Aorta (tissue), 5 donors: ENCODE measurements at places on chromosomes 3 and 15.

GRCh38 chr3:78951342-78951945 is 816.4 kb downstream of the ROBO1 start:
- no peak for DNase-seq

DNA sequence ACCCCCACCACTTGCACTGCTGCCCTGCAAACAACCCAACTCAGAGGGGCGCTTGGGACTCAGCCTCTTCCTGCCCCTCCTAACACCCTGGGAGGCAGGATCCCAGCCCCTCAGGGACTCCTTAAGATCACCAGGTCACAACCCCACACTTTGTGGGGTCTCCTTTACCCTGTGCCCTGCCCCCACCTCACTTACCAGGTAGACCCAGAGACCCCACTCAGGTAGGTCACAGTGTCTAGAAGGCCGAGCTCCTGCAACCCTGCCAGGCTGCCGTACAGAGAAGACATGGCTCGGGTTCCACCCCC is 9.1 kb downstream of the PLA2G4F start:
- DNase-seq, result no peak

GRCh38 chr15:39154227-39154638 is 426.6 kb upstream of the THBS1 start:
- DNase-seq, result no peak

- DNase-seq, result no peak
Measured at GRCh38 chr3:155411500-155412223, 118.2 kb upstream of the STRIT1 start.

DNA sequence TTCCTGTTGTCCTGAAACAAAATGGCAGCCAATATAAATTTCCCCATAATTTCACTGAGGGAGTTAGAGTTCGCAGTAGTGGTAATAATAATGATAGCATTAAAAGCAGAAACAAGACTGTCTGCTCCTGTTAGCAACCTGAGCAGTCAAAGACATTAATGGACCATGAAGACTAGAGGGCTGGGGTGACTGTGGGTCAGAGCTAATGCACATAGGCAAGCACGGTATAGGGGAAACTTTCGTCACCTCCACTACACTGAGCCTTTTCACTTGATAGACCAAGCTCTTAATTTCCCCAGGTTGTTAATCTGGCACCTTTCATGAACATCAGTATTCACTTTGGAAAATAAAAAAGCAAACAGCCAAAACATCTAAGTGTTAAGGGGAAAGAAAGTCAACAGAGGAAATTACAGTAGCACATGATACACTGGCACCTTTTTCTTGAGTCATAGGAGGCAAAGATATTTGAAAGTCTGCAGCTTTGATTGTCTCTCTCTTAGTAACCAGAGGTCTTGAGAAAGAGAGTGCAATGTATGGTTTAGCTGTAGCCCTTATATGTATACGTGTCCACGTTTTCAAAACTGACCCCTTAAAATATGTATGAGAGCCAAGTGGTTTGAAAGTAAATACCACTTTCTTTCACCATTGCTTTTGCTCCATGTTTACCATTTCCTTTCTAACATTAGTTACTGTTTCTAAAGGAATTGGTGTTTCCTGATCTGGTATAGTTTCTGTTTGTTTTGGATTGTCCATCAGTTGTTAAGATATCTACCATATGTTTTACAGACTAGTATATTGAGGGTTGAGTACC is 104.8 kb downstream of the FILIP1L start:
- DNase-seq, result no peak

DNA sequence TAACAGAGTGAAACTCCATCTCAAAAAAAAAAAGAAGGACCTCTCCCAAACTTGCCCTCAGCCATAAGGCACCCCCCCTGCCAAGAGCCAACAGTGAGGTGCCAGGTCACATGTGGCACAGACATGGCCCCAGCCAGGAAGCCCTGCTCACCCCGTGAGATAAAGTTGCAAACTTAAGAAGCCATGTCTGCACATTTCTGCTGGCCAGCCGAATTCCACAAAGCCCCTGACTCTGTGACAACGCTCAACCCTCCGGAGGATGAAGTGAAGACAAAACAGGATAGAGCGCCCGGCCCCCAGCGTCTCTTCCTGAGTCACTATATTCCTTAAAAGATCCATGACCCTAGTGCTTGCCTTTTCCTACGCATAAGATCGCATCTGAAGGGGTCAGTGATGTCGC is 188.1 kb downstream of the XXYLT1 start:
- peak; percentile 50 for DNase-seq

DNA sequence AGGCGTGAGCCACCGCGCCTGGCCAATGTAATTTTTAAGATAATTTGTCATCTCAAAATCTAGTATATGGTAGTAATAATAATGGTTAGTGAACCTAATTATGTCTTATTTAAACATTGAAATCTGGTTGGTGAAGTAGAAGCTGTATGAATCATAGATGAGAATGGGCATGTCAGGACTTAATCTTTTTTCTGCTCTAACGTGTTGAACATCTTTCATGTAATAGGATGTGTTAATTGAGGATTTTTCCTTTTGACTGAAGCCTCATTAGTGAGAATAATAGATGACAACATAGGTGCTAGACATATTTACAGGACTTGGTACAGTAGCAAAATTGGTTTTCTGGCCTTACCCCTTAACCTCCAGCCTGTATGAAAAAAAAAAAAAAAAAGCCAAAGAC is 835.6 kb downstream of the IGSF11 start:
- DNase-seq, result no peak

DNA sequence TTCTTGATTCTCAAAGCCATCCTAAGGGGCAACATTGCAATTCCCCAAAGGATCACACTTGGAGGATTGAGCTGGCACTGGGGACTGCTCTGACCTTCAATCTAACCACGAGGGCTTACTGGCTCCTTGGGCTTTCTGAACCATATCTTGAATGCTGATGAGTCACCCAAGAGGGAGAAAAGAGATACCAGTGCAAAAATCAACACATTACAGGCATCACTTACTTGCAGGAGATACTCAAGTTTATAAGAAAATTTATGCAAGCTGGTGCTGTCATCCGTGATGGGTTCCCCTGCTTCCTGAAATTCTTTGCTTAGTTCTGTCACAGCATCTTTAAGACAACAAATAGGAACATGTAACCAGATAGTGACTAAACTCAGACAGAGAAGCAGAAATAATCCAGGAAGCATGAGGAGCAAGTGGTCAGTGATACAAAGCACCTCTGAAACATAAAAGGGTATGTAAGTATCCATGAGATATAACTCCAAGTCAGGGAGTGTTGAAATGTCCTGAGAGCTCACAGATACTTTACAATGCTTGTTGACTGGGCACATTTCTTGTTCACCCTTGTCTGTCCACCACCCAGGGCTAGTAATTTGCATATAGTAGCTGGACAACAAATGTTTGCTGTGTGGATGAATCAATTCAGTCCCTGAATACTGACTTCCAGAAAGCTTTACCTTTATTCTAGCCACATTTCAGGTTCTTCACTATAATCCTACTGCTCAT is 14.1 kb downstream of the FYCO1 start:
- no peak for DNase-seq

- peak; percentile 90 for DNase-seq
Measured at GRCh38 chr15:72155003-72155621, 36.9 kb downstream of the SENP8 start.

- DNase-seq, result no peak
Measured at GRCh38 chr3:28206479-28206878, 34.9 kb upstream of the CMC1 start.

DNA sequence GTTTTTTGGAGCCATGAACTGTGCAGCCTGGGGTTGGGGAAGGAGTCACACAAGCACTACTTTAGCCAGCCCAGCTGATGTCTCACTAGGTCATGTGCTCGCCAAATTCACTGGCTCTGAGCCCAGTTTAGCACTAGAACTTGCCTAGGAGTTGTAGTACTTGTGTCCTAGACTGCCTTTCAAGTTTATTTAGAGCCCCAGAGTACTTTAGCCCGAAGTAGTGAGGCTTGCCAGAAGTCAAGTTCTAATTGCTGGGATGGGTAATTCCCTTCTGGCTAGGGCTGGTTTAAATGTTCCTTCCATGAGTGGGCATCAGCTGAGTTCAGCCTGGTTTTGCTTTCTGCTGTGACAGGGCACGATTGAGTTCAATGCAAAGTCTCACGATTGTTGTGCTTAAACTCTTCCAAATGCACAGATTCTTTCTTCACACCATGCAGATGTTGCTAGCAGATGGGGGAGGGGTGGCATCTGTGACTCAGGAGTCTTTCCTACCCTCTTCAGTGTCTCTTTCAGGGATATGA is 228.2 kb upstream of the ZPLD1 start:
- DNase-seq, result peak; percentile 93

GRCh38 chr3:185874119-185874518 is 49.3 kb upstream of the IGF2BP2 start:
- DNase-seq, result no peak

DNA sequence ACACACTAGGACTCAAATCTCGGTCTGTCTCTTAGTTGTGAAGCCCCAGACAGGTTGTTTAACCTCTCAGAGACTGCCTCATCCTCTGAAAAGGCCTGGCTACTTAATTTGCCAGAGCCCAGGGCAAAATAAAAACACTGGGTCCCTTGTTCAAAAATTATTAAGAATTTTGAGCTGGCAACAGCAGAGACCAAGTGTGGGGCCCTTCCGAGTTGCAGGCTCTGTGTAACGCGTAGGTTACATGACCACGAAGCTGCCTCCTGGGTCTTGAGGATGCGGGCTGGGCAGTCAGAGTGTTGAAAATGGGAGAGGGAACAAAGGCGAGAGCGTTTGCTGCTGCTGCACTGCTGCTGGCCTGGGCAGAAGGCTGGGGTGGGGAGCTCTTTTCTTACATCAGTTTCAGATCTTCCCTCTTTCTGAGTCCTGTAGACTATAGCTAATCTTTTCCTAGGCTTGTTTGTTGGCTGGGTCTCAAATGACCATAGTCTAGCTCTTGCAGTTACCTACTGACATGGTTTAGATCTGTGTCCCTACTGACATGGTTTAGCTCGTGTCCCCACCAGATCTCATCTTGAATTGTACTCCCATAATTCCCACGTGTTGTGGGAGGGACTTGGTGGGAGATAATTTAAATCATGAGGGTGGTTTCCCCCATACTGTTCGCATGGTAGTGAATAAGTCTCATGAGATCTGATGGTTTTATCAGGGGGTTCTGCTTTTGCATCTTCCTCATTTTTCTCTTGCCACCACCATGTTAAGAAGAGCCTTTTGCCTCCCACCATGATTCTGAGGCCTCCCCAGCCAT is 49.9 kb downstream of the CLEC3B start:
- no peak for DNase-seq

GRCh38 chr15:63497642-63498467 is 6.5 kb upstream of the USP3 start:
- DNase-seq, result peak; percentile 69

GRCh38 chr3:21462141-21462540 is 288.9 kb downstream of the ZNF385D start:
- DNase-seq, result no peak

- no peak for DNase-seq
Measured at GRCh38 chr3:73350996-73351395, 273.7 kb downstream of the PDZRN3 start.

DNA sequence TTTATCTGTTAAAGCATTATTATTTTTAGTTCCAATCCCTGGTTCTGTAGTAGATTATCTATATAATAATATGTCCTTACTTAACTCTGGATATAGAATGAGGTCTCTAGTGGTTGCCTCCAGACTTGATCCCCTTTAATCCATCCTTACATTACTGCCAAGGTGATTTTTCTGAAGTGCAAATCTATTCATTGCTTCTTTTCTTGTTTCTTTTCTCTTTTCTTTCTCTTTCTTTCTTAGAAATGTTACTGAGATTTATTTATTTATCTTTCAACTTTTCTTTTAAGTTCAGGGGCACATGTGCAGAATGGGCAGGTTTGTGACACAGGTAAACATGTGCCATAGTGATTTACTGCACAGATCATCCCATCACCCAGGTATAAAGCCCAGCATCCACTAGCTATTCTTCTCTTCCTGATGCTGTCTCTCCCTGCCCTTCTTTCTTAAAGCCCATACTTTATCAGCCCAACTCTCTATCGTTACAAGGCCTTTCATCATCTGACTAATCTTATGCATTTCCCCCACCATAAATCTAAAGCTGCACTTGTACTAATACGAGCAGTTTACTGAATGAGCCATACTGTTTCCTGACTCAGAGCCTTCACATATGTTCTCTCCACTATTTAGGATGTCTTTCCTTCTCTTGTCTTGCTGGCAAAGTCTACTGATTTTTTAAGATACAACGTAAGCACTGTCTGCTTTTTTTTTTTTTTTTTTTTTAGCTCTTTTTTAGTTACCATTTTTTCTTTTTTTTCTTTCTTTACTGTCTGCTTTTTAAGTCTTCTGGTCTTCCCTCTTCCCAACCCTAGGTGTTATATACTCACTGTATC is 4.6 kb downstream of the GLCE start:
- DNase-seq, result no peak

DNA sequence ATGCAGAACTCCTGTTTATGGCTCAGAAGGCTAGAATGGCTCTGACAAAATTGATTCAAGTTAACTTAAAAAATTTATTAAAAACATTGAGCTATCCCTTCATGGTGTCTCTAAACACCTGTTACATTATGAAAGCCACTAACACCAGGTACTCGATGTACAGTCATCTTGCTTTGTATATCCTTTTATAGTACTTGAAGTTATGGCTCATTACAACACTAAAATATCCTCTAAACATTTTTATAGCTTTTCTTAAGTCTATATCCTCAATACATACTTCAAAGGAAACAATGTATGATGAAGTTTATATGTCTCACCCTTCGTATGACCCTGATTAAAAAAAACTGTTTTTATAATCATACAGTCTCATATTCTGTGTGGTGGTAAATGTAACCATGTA is 38.2 kb downstream of the SLITRK3 start:
- DNase-seq, result no peak

- DNase-seq, result peak; percentile 75
Measured at GRCh38 chr3:71504250-71505036, 79.1 kb downstream of the FOXP1 start.

DNA sequence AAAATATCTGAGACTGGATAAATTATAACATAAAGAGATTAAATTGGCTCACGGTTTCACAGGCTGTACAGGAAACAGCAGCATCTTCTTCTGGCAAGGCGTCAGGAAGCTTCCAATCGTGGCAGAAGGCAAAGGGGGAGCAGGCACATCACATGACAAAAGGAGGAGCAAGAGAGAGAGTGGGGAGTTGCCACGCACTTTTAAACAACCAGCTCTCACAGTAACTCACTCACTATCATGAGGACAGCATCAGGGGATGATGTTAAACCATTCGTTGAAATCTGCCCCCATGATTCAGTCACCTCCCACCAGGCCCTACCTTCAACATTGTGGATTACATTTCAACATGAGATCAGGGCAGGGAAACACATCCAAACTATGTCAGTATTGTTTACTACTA is 114.5 kb upstream of the SPATA16 start:
- DNase-seq, result no peak

DNA sequence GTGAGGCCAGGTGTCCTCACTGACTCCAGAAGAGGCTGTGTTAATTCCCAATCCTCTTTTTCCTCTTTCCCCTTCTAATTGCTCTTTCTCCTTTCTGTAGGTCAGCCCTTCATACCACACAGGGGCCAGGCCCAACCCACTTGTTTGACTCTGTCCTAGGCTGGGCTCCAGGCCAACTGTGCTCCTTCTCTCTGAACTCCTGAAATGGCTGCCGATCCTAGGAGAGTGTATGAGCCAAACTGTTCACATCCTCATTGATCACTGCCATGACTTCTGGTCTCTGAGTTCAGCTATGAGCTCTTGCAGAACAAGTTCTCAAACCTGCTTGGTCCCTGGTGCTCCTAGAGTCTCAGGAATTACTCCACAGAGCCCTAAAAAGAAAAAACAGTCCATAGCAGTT is 145.1 kb downstream of the VGLL4 start:
- DNase-seq, result no peak

- peak; percentile 44 for DNase-seq
Measured at GRCh38 chr3:187107989-187108388, 31.3 kb downstream of the RPL39L start.
